Cortex of kidney (tissue), 1 donor: ENCODE measurements at places on chromosomes 2 and 18.

DNA sequence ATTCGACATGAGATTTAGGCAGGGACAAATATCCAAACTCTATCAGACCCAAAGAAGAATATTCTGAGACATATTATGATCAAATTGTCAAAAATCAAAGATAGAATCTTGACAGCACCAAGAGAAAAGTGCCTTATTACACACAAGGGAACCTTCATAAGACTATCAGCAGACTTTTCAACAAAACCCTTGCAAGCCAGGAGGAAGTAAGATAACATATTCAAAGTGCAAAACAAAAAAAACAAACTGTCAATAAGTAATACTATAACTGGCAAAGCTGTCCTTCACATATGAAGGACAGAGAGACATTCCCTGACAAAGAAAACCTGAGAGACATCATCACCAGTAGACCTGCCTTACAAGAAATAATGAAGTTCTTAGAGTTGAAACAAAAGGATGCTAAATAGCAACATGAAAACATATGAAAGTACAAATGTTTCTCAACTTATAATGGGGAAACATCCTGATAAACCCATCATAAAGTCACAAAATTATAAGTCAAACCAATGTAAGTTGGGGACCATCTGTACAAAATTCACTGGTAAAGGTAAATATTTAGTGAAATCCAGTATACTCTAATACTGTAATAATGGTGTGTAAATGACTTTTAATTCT lies 76.6 kb downstream of the FAM171B start:
- DNase-seq = no peak

DNA sequence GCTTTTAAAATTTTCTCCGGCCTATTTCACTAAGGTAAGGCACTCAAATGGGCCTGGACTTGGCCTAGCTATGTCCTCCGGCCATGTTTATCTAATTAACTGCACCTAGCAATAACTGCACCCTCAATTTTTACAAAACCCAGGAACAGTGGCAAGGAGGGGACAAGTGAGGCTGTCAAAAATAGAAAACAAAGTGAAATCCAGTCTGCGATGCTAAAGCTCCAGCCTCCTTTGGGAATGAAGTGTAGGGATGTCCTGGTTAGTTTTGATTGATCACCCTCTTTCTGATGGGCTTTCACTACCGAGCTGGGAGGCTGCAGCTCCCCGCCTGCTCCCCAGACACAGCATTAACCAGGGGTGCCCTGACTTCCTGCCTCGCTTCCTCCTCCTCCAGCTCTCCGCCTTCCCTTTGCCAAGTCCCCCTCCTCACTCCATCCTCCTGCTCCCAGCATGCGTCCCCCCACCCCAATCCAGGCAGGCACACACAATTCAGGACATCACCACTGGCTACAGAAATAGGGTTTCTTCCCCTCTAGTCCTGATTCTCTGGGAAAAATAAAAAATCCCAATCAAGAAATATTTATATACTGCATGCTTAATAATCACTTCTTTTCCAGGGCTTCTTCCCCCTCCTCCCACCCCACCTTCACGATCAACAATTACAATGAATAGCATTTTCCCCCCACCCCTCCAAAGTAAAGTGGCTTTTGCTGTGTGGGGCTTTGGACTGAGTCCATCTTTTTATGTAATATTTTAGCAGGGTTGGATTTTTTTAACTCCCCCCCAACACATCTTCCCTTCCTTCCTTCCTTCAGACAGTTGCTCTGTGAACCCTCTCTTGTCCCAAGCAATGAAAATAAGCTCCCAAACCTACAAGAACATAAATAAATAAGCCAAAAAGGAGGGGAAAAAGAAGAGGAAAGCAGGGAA lies 3.3 kb upstream of the POU3F3 start:
- DNase-seq = no peak

- DNase-seq = no peak
Observed at GRCh38 chr2:14340703-14341102, 291.8 kb upstream of the LRATD1 start.

DNA sequence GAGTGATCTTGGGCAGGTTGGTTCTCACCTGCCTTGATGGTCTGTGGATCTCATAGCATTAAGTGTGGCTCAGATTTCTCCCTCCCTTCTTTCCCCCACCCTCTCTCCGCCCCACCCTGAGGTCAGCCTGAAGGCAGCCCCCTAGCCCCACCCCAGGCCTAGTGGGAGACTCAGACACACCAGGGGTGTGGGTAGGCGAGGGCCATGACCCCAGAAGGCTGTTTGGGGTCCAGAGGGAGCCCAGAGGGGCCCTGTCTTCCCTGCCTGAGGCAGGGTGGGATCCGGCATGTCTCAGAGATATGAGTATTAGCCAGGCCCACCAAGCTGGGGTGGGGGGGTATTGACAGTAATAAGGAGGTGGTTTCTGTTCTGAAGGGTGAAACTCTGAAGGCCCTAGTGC lies 160.5 kb downstream of the GLI2 start:
- DNase-seq = no peak
